ENCODE measurements at places on chromosomes 7 and 10.

DNA sequence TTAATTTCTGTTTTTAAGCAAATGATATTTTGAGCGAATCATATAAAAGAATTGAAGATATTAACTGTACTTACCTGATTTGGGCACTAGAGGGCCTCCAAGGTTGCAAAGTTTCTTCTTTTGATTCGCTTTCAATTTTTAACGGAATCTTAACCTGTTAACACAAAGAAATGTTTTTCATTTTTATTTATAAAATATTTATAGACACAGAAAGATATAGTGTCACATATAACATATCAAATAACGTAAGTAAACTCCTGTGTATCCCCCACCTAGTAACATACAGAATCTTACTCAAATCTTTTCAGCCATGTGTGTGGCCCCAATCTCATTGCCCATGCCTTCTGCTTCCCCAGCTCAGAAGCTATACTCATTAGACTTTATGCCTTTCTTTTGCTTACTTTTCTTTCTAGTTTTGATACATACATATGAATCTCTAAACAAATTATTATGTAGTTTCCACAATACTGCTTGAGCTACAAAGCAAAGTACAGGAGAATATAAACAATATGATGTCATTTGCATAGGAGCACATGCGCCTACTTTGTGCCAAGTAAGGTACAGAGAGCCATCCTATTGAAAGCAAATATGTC lies 49.5 kb upstream of the ZPBP start:
- DNase-seq: no peak

DNA sequence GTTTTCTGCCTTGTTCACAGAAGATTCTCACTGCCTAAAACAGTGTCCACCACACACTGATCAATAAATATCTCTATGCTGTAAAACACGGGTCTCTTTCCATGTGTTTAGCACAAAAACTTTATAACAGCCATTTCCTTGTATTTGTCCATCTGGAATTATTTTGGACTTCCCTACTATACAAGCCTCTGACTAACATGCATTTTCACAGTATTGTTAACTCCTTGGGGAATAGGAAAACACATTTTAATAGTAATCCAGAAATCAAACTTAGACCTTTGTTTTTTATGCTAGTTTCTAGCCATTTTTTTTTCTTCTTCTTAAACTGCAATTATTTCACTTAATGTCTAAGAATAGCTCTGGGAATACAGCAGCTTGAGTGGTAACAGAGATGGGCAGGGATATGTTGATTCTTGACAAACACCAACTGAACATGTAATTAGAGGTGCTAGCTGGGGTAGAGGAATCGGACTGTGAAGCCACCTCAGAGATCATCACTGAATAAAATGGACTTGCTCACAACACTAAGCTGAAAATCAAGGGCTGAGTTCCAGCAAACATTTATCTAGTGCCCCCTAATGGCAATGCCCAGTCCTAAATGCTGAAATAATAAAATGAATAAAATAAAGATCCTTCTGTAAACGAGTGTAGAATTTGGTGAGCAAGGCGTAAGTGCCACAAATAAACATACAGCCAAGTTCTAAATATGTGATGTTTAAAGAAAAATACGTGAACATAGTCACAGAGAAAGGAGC lies 593.1 kb downstream of the SORCS1 start:
- no peak for DNase-seq

DNA sequence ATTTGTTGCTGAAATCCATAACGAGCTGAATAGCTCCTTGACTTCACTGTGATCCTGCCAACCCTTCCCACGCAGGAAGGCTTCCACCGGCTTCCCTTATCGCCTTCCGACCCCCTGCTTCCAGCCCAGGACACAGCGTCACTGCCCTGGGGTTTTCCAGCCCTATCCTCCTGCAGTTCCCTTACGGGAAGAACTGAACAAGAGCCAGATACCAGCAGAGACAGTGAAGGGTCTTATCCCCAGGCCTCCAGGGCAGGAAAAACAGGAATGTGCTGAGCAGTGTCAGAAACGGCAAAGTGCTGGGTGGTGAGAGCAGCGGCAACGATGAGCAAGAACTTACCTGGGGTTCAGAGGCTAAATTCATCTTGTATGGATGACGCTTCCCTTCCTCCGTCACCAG lies 22.4 kb downstream of the PDLIM1 start:
- no peak for DNase-seq

DNA sequence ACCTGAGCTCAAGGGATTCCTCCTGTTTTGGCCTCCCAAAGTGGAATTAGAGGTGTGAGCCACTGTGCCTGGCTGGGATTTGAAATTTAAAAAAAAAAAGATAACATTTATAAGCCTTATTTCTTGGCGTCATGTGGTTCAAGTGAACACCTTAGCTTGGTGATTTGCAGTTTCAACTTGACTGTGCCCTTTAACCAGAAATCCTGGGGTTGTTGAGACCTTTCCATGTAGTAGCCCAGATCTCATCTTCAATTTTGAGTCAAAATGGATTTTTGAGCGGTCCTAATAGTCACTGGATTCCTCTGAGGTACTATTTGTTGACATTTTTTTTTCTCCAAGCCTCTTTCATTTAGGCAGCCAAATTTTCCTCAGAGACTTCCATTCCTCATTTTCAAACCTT lies 29.5 kb upstream of the FBXW4 start:
- DNase-seq: no peak

- no peak for DNase-seq
Observed at GRCh38 chr7:116610210-116610609, 61.8 kb upstream of the MET start.

GRCh38 chr10:120732067-120732466 lies 119.1 kb upstream of the WDR11 start:
- no peak for DNase-seq

DNA sequence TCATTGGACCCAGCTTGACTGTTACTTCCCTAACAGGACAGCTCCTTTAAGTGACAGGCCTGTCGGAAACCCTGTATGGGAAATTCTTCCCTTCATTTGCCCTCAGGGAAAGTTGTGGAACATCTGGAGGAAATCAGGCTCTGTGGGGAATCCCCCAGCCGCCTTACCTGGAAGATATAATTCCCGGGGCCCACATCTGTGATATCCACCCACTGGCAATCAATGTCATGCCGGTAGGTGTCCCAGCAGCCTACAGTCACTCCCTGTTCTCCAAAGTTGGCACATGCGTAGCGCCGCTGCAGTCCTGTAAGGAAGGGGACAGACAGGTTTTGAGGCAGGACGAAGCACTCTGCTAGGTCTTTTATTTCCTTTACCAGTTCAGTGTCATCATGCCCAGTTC lies 16.6 kb downstream of the LOXL4 start:
- DNase-seq: no peak

DNA sequence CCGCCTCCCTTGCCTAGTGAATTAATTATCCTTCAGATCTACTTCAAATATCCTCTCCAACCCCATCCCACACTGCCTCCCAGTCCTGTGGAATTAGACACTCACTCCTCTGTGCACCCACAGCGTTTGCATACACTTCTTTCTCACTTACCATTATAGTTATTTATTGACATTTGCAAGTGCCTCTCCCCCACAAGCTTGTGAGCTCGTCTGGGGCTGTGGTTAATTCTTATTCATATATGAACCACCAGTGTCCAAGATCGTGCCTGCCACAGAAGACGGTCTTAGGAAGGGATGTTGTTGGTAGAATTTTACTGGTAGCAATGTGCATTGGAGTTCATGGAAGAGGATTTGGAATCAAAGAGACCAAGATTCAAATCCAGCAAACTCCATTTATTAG lies 68.1 kb upstream of the AOAH start:
- DNase-seq: no peak

- DNase-seq: no peak
Observed at GRCh38 chr10:125774581-125775191, 935 bp downstream of the MMP21 start.

- DNase-seq: no peak
Observed at GRCh38 chr10:101710059-101710695, 15.2 kb upstream of the FBXW4 start.

- DNase-seq: no peak
Observed at GRCh38 chr7:74044366-74045350, 16.7 kb downstream of the ELN start.

GRCh38 chr10:35464825-35465456 lies 128.6 kb downstream of the CCNY start:
- no peak for DNase-seq

- DNase-seq: no peak
Observed at GRCh38 chr10:103637927-103638557, 144.5 kb downstream of the NEURL1 start.

DNA sequence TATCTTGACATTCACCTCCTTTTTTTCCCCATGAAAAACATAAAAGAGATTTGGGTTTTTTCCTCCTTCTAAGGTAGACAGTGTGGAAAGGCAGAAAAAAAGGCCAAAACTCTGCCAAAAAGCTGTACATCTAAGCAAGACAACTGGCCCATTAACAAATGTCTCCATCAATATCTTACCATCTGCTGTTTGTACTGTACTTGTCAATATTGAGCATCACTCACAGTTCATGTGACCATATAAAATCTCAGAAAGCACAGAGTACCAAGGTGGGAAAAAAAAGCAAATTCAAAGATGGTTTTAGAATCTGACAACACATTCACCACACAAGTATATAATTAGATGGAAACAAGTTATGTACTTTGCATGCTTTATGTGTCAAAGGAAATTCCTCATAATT lies 52.6 kb downstream of the CACNA2D1 start:
- DNase-seq: no peak

- DNase-seq: peak; percentile 1
Observed at GRCh38 chr10:74432841-74433594, 282.0 kb downstream of the ADK start.

- DNase-seq: no peak
Observed at GRCh38 chr7:72538856-72539255, 126.7 kb upstream of the CALN1 start.

- no peak for DNase-seq
Observed at GRCh38 chr10:124943301-124944092, 1.6 kb downstream of the ZRANB1 start.

DNA sequence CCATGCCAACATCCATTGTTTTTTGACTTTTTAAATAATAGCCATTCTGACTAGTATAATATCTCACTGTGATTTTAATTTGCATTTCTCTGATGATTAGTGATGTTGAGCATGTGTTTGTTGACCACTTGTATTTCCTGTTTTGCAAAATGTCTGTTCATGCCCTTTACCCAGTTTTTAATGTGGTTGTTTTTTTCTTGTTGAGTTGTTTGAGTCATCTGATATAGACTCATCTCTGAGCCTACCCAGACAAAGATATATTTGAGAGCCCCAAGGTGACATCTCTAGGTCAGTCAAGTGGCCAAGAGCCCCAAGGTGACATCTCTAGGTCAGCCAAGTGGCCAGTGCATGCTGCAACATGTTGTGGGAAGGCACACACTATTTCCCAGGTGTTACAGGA lies 224.7 kb downstream of the HECW1 start:
- DNase-seq: no peak

GRCh38 chr7:85094046-85094725 lies 92.7 kb downstream of the SEMA3D start:
- no peak for DNase-seq

DNA sequence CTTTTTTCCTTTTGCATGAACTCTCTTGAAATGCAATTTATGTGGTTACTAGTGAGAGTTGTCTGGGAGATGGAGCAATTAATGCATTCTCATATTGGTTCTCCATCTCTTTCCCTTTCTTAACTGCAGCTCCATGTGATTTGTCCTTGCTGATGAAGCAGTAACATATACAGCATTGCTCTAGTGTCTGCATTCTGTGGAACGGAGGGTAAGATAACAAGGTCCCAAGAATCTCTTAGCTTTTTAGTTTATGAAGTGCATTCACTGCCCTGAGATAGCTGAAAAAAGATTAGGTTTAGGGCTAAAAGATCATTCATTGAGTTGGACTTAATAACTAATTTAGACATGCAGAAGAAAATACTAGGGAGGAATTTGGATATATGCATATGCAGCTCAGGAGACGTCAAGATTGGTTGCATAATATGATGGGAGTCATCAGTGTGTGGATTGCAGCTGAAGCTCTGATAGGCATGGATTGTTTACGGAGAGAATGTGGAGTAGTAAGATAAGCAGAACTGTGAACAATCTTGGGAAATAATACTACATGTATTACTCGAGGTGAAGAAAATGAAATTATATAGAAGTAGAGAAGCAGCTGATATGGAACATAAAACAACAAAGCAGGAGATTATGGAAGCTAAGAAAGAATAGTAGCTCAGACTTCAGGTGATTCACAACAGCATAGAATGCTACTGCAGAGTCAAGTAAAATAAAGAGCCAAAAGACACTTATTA lies 404.7 kb downstream of the ARL4A start:
- DNase-seq: no peak

DNA sequence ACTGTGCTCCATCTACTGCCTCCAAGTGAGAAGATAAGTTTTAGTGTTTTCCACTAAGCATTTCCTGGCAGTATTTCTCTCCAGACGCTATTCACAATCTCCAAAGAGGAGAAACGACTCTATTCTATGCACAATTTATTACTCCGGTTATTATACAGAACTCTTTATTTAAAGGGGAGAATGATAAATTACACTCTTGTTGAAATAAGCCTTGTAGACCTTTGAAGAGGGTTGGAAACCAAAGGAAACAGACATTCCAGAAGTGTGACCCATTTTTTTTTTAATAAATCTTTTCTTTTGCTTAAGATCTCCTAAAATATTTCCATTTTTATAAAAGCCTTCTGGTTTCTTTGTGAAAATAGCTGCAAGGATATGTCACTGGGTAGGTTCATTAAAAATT lies 76.1 kb upstream of the HDAC9 start:
- DNase-seq: no peak

GRCh38 chr7:20798694-20799121 lies 12.0 kb upstream of the SP8 start:
- DNase-seq: no peak

- DNase-seq: no peak
Observed at GRCh38 chr7:145478541-145478940, 638.1 kb upstream of the CNTNAP2 start.

- no peak for DNase-seq
Observed at GRCh38 chr7:120843109-120843508, 14.8 kb downstream of the TSPAN12 start.

DNA sequence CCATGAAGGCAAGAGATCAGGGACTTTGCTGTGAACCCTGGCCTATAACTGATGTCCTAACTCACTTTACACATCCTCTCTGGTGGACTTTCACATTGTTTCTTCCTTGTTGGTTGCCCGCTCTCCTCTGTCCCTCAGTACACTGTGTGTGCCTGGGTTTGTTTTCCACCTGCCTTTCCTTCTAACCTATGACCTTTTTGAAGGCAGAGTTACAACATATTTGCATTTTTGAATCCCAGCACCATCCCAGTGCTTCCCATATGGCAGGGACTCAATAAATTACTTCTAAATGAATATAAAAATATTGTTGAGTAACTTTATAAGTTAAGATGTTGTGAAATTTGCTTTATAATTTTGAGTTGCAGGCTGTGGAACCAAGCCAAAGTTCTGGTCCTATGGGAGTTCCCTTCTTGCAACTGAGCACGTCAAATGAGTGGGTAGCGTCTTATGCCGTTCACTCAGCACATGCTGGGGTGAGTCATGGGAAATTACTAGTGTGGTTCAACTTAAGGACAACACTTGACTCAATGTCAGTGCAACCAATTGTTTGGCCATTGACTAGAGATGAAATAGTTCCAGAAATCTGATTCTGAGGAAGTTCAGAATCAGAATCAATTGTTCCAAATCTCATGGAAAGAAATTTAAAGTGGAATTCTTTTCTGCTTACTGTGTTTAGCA lies 250.9 kb downstream of the TWIST1 start:
- no peak for DNase-seq

All from T-helper 2 cell (primary cell).